ENCODE measurements at places on chromosomes 2 and 18. TPM values are rescaled to one million over a fixed set of nuclear protein-coding genes. Genes with fewer than 3 reads are reported as not detected.

Gene FBXO48
- 1.9 TPM for total RNA-seq

Gene HOXD10
- not detected for total RNA-seq

Gene RETSAT
- 55.4 TPM for total RNA-seq

Gene MIB1
- total RNA-seq = 62.0 TPM

Gene ADRA2B
- total RNA-seq = 0.21 TPM

Gene SPATA3
- not detected for total RNA-seq

Gene GKN1
- not detected for total RNA-seq

Gene PPP1R1C
- 3.9 TPM for total RNA-seq

Gene TSPYL6
- 0.20 TPM for total RNA-seq

Gene PPM1G
- 66.0 TPM for total RNA-seq

GRCh38 chr2:33777786-33778185 lies 178.7 kb upstream of the FAM98A start:
- H3K4me1 ChIP-seq = no peaks in the 10 kb centered on the region
- no peaks in the 10 kb centered on the region for H3K27me3 ChIP-seq
- no peak overlapping the region for H3K27ac ChIP-seq
- DNase-seq = no peak
- H3K36me3 ChIP-seq = no peaks in the 10 kb centered on the region

DNA sequence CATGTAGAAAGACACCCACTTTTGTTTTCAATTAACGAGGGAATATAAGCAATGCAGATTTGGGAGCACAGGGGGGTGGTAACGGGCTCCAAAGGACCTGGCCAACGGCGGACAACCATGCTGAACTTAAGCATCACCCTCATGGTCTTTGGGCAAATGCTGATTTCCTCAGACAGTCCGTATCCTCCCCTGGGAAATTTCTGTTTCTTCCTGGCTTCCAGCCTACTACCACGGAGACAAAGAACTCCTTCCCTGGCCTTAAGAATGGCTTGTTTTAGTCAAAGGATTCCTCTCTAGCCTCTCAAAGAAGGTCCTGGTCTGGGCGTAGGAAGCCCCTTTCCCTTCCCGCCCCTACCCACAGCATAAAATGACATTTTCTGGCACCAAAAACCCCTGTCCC lies 34.3 kb downstream of the EN1 start:
- DNase-seq = no peak
- H3K4me1 ChIP-seq = no peaks in the 10 kb centered on the region
- no peak overlapping the region for H3K4me3 ChIP-seq
- H3K27ac ChIP-seq = no peak overlapping the region
- no peaks in the 10 kb centered on the region for H3K36me3 ChIP-seq

DNA sequence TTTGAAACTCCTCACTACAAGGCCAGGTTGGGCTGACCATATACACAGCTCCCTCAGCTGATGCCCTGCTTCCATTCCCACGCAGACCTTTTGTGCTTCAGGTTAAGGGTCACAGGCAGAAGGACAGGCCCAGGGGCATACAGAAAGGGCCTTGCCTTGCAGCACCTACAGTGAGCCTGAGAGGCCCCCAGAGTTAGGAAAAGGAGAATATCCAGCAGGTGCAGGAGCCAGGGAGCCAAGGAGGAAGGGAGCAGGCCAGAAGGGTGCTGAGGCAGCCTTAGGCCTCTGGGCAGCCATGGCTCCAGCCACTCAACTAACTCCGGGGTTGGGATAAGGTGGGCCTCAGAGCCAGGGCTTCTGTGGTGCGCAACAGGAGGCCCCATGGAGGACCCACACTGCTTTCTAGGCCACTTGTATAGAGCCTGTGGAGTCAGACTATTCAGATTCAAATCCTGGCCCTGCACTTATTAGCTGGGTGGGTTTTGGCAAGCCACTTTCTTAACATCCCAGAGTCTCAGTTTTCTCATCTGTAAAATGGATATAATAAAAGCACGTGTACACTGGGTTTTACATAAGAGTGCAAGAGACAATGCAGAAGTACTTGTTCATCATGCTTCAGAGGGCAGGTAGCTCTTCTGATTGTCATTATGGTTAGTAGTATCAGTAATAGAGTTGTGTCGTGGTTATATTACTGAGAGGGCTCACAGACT lies 214.6 kb upstream of the HAAO start:
- H3K4me1 ChIP-seq = peaks cover 10% of the 10 kb centered on the region
- no peak overlapping the region for H3K4me3 ChIP-seq
- no peaks in the 10 kb centered on the region for H3K27me3 ChIP-seq

DNA sequence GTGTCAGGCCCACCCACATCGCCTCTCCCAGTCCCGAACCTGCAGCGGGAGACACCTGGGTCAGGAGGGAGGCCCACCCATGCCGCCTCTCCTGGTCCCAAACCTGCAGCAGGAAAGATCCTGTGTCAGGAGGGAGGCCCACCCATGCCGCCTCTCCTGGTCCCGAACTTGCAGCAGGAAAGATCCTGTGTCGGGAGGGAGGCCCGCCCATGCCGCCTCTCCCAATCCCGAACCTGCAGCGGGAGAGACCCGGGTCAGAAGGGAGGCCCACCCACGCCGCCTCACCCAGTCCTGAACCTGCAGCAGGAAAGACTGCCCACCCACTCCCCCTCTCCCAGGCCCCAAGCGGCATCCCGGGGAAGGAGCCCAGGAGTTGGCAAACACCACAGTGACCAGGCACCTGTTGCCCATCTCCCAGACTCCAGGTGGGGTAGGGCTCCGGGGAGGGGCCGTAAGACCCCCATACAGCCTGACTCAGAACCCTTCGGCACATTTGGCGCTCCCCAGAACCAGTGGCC lies 7.8 kb downstream of the SLC66A2 start:
- no peak for DNase-seq
- H3K4me3 ChIP-seq = no peak overlapping the region
- H3K27me3 ChIP-seq = no peaks in the 10 kb centered on the region
- H3K27ac ChIP-seq = no peak overlapping the region
- peaks cover 16% of the 10 kb centered on the region for H3K4me1 ChIP-seq

DNA sequence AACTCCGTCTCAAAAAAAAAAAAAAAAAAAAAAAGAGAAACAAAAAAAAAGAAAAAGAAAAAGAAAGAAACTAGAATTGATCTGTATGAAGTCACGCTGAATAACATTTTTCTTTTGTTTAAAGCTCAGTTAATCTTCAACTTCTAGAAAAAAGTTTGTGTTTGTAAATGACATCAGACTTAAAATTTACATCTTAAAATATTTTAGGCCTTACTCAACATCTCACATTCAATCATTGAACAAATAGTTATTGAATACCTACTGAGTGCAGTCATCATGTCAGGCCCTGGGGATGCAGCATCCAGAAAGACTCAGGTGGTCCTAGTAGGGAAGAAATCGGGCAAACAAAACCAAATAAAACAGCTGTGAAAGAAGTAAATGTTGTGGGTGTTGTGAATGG lies 292.3 kb upstream of the FANCL start:
- no peaks in the 10 kb centered on the region for H3K36me3 ChIP-seq
- no peak for DNase-seq
- H3K4me1 ChIP-seq = no peaks in the 10 kb centered on the region
- H3K27me3 ChIP-seq = no peaks in the 10 kb centered on the region

- no peak for DNase-seq
- no peak overlapping the region for H3K4me3 ChIP-seq
- H3K36me3 ChIP-seq = no peaks in the 10 kb centered on the region
- no peaks in the 10 kb centered on the region for H3K27me3 ChIP-seq
- peaks cover 13% of the 10 kb centered on the region for H3K4me1 ChIP-seq
- no peak overlapping the region for H3K27ac ChIP-seq
Observed at GRCh38 chr2:204023088-204023487, 86.5 kb downstream of the ICOS start.

DNA sequence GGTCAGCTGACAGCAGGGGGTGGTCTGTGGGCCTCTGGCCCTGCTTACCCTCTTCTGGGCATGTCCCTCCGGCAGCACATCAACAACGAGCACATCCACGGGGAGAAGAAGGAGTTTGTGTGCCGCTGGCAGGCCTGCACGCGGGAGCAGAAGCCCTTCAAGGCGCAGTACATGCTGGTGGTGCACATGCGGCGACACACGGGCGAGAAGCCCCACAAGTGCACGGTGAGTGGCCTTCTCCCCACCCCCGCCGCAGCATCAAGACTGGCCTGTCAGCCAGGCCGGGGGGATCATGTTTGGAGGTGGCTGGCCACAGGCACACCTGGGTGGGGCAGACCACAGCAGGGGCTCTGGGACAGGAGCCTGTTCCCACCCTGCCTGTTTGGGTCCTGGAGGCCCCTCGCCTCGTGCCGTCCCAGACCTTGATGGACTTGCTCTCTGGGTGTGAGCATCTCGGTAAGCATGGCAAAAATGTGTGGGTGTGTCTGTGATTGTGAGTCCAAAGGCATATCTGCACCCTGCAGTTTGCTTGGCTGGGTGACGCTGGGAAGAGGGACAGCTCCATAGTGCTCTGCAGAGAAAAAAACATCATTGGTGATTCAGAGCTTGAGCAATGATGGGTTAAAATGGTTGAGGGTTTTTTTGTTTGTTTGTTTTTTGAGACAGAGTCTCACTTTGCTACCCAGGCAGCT lies 242.8 kb downstream of the GLI2 start:
- peaks cover 48% of the 10 kb centered on the region for H3K36me3 ChIP-seq
- DNase-seq = no peak
- no peaks in the 10 kb centered on the region for H3K27me3 ChIP-seq

- no peaks in the 10 kb centered on the region for H3K36me3 ChIP-seq
- H3K27ac ChIP-seq = no peak overlapping the region
- H3K4me1 ChIP-seq = no peaks in the 10 kb centered on the region
- no peak overlapping the region for H3K4me3 ChIP-seq
Observed at GRCh38 chr2:20469595-20469994, 22.7 kb downstream of the RHOB start.

DNA sequence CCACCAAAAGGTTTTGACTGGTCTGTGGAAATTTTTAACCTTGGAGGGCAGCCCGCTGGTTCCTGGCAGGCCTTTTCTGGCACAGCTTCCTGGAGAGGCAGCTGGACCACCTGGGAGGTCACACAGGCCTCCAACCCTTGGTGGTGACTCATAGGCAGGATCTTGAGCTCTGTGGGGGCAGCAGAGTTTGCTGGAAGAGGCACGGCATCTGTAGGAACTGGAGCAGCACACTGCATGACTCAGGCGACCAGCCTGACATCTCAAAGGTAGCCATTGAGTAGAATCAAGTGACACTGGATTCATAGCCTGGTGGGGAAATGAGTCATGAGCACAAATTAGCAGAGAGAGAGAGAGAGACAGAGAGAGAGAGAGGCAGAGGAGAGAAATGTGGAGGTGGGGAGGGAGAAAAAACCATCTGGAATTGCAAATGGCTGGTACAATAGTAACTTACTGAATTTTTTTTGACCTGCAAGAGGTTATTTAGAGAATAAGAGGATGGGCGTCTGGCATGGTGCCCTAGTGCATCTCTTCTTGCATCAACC lies 57.4 kb downstream of the TRPM8 start:
- peaks cover 2% of the 10 kb centered on the region for H3K4me1 ChIP-seq
- no peak for DNase-seq
- no peak overlapping the region for H3K4me3 ChIP-seq
- no peaks in the 10 kb centered on the region for H3K36me3 ChIP-seq
- H3K27me3 ChIP-seq = no peaks in the 10 kb centered on the region

GRCh38 chr18:78974115-78974761 lies 5.4 kb upstream of the SALL3 start:
- H3K4me3 ChIP-seq = no peak overlapping the region
- no peak for DNase-seq
- peaks cover 82% of the 10 kb centered on the region for H3K27me3 ChIP-seq
- H3K4me1 ChIP-seq = no peaks in the 10 kb centered on the region
- no peaks in the 10 kb centered on the region for H3K36me3 ChIP-seq
- no peak overlapping the region for H3K27ac ChIP-seq

- H3K36me3 ChIP-seq = no peaks in the 10 kb centered on the region
- H3K27me3 ChIP-seq = no peaks in the 10 kb centered on the region
- no peak overlapping the region for H3K27ac ChIP-seq
- no peak overlapping the region for H3K4me3 ChIP-seq
- peaks cover 19% of the 10 kb centered on the region for H3K4me1 ChIP-seq
Observed at GRCh38 chr2:101775092-101775491, 77.6 kb downstream of the MAP4K4 start.

DNA sequence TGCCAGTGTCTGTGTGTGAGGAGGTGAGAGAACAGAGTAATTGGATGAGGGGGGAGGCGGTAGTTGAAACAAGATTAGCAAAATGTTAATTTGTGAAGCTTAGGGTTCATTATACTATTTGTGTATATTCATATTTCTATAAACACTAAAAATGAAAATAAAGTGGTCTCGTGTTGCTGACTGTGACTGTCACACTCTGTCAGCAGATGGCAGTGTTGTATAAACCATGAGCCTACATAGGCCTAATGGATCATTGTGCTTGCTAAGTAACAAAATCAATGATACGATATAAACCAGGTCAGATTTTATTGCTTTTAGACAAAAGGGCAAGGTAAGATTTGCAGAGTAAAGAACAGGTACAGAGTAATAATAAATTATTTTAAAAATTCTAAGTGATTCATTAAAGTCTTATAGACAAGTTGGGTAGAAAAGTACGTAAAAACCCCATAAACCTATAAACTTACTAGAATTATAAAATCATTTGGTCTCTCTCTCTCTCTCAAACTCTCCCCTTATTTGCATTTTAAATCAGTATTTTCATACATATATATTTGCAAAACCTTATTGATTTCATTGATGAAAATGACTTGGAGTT lies 182.7 kb downstream of the RPIA start:
- H3K36me3 ChIP-seq = no peaks in the 10 kb centered on the region
- peaks cover 5% of the 10 kb centered on the region for H3K27me3 ChIP-seq
- H3K4me1 ChIP-seq = no peaks in the 10 kb centered on the region
- no peak overlapping the region for H3K27ac ChIP-seq
- DNase-seq = peak; percentile 74
- no peak overlapping the region for H3K4me3 ChIP-seq

DNA sequence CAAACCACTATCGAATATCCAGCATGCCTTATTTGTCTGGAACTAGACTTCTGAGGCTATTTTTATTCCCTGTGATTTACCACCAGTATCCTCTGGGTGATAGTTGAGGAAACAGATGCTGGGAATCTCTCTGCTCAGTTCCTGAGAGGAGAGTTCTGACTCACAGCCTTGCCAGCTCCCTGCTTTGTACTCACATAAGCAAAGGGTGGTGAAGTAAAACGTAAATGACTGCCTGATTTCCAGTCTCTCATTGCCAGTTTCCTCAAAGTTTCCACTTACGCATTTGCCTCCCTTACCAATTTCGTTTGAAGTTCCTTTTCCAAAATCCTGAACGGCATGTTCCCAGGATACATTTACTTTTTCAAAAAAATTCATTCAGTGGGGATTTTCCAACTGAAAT lies 69.2 kb upstream of the HNRNPA3 start:
- peak; percentile 55 for DNase-seq
- no peaks in the 10 kb centered on the region for H3K4me1 ChIP-seq
- H3K36me3 ChIP-seq = no peaks in the 10 kb centered on the region
- no peak overlapping the region for H3K4me3 ChIP-seq

GRCh38 chr2:39069136-39069515 lies 51.7 kb downstream of the SOS1 start:
- H3K27ac ChIP-seq = no peak overlapping the region
- no peak for DNase-seq
- H3K27me3 ChIP-seq = no peaks in the 10 kb centered on the region
- H3K36me3 ChIP-seq = peaks cover 2% of the 10 kb centered on the region
- H3K4me3 ChIP-seq = no peak overlapping the region
